ENCODE measurements at places on chromosomes 1 and 21.

GRCh38 chr1:154410185-154410827, 5.2 kb downstream of the IL6R start:
- peak overlapping the region; percentile 94 for H3K4me3 ChIP-seq
- H3K27me3 ChIP-seq: no peaks in the 10 kb centered on the region

GRCh38 chr1:46315669-46316403, 12.3 kb downstream of the UQCRH start:
- H3K4me1 ChIP-seq: no peaks in the 10 kb centered on the region
- H3K27ac ChIP-seq: no peak overlapping the region
- no peaks in the 10 kb centered on the region for H3K27me3 ChIP-seq
- peaks cover 67% of the 10 kb centered on the region for H3K36me3 ChIP-seq

- no peak for DNase-seq
- no peaks in the 10 kb centered on the region for H3K4me1 ChIP-seq
- no peaks in the 10 kb centered on the region for H3K36me3 ChIP-seq
- H3K27ac ChIP-seq: no peak overlapping the region
- H3K27me3 ChIP-seq: no peaks in the 10 kb centered on the region
- H3K4me3 ChIP-seq: no peak overlapping the region
Measured at GRCh38 chr1:162835157-162835899, 25.6 kb downstream of the CCDC190 start.

GRCh38 chr1:95903060-95903459, 669.0 kb downstream of the RWDD3 start:
- H3K4me3 ChIP-seq: no peak overlapping the region
- no peak overlapping the region for H3K27ac ChIP-seq
- no peaks in the 10 kb centered on the region for H3K27me3 ChIP-seq

DNA sequence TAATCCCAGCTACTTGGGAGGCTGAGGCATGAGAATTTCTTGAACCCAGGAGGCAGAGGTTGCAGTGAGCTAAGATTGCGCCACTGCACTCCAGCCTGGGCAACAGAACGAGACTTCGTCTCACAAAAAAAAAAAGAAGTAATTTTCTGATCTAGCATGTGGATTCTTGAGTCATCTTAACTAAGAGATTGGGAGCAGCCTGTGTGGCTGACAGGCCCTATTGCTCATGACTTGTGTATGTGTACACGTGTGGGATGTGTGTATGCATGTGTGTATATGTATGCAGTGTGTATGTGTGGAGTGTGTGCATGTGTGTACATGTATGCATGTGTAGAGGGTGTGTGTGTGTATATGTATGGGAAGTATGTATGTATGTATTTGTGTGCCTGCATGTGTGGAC, 29.5 kb downstream of the DOP1B start:
- H3K36me3 ChIP-seq: peaks cover 21% of the 10 kb centered on the region
- peaks cover 56% of the 10 kb centered on the region for H3K4me1 ChIP-seq
- no peaks in the 10 kb centered on the region for H3K27me3 ChIP-seq
- H3K4me3 ChIP-seq: no peak overlapping the region

GRCh38 chr1:226657895-226658545, 81.1 kb downstream of the ITPKB start:
- H3K36me3 ChIP-seq: peaks cover 3% of the 10 kb centered on the region
- H3K4me3 ChIP-seq: no peak overlapping the region
- no peaks in the 10 kb centered on the region for H3K27me3 ChIP-seq
- no peak overlapping the region for H3K27ac ChIP-seq
- DNase-seq: no peak

- DNase-seq: no peak
- no peaks in the 10 kb centered on the region for H3K27me3 ChIP-seq
- no peak overlapping the region for H3K4me3 ChIP-seq
- peaks cover 51% of the 10 kb centered on the region for H3K4me1 ChIP-seq
Measured at GRCh38 chr1:21759818-21760217, 23.1 kb downstream of the USP48 start.

Measured in CD14-positive monocyte (primary cell).